NCI-H1694 treated with DMSO at 0.1 percent for 48 hours (cell line): ENCODE measurements at places on chromosomes 6 and 20.

- DNase-seq: no peak
Observed at GRCh38 chr6:142845143-142845571, 99.8 kb downstream of the HIVEP2 start.

GRCh38 chr6:116217069-116217468, 36.8 kb downstream of the TSPYL4 start:
- peak; percentile 49 for DNase-seq

- no peak for DNase-seq
Observed at GRCh38 chr6:126100386-126100785, 114.0 kb downstream of the TRMT11 start.

- peak; percentile 37 for DNase-seq
Observed at GRCh38 chr6:35920793-35921732, at the start of gene SRPK1. SRPK1 (minus strand) TSS chr6:35921098; CDS start chr6:35921056, 42 bp downstream.

GRCh38 chr6:40308533-40309306, 278.4 kb downstream of the LRFN2 start:
- peak; percentile 53 for DNase-seq

DNA sequence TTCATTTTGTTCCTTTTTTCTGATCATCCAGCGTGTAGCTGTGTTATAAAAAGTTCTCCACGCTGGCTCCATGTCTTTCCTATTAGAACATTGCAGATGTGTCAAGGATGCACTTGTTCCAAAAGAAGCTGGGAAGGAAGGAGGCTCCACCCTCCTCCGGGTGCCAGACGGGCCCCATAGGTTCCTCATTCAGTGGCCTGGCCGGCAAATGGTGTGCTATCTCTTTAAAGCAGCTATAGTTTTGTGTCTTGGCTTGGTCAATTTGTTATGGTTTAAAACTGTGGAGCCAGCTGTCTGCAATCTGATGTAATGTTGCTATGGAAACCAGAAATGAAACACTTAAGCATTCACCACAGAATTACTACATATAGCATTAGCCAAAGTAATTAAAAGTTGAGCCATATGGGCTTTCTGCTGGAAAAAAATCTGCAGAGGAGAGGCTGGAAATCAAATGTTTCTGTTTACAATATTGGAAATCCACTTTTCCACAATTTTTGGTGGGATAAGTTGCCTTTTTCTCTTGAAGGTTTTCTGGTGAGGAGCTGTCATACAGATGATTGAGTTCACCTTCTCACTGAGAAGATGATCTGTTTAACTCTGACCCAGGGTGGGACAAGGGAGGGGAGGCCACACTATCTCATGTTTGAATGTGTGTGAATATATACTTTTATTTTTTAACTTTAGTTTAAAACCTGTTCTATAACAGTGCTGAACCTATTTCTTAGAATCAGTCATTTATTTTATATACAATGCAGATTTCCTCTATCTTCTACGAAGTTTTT, 167.4 kb downstream of the SASH1 start:
- DNase-seq: peak; percentile 72

DNA sequence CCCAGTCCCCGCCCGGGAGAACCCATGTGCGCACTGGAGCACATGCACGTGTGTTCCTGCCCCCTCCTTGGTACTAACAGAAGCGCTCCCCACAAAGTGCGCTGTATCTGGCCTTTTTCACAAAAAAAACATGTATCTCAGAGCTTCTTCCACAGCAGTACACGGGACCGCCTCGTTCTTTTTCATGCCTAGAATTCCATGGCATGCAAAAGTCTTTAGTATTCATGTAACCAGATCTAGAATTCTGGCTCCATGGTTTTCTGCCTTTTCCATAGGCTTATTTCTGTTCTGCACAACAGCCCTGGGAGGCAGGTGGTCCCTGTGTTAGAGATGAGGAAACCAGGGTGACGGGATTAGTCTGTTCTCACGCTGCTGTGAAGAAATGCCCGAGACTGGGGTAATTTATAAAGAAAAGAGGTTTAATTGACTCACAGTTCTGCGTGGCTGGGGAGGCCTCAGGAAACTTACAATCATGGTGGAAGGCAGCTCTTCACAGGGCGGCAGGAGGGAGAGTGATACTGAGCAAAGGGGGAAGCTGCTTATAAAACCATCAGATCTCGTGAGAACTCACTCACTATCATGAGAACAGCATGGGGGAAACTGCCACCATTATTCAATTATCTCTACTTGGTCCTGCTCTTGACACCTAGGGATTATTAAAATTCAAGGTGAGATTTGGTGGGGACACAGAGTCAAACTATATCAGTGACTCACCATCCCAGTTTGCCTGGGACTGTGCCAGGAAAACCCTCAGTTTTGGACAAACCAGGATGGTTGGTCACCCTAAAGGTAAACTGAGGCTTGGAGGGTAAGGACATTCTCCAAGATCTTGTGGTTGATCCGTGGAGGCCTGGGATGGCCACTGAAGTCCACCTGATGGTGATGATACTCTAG, 41.0 kb downstream of the C20orf203 start:
- DNase-seq: peak; percentile 58

DNA sequence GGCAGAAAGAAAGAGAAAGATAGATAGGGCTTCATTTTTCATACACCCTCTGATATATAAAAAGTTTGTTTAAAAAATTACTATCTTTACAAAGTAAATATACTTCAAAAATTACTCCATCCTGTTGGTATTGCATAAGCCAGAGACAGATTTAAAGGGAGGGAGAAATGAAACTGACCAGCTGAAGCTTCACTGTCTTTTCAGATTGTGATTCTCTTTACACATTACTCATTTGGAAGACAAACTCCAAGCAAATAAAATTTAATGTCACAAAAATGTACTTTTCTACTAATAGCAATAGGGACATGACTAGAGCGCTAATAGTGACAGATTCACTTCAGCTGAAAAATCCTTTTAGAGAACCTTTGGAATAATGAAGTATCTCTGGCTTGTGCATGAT, 38.6 kb upstream of the MARCKS start:
- DNase-seq: no peak

- no peak for DNase-seq
Observed at GRCh38 chr20:56173438-56173837, 75.1 kb upstream of the MC3R start.

GRCh38 chr6:136280032-136280609, 9.5 kb downstream of the BCLAF1 start:
- no peak for DNase-seq

DNA sequence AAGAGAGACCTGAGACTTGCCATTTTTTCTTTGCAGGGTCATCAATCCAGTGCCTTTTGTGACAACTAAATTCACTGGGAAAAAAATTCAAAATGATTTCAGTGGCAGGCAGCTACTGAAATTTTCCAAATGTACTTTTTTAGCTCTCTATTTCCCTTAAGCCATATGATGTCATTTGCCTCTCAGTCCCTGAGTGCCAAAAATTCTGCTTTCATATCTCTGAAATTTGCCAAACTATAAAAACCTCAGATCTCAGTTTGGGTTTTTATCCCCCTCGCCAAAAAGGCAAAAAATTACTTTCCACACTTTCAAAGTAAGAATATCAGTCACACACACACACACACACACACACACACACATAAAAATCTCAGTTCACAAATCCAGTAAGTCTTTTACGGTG, 651.3 kb upstream of the ARID1B start:
- DNase-seq: no peak
